ENCODE measurements at places on chromosomes 7 and 10.

DNA sequence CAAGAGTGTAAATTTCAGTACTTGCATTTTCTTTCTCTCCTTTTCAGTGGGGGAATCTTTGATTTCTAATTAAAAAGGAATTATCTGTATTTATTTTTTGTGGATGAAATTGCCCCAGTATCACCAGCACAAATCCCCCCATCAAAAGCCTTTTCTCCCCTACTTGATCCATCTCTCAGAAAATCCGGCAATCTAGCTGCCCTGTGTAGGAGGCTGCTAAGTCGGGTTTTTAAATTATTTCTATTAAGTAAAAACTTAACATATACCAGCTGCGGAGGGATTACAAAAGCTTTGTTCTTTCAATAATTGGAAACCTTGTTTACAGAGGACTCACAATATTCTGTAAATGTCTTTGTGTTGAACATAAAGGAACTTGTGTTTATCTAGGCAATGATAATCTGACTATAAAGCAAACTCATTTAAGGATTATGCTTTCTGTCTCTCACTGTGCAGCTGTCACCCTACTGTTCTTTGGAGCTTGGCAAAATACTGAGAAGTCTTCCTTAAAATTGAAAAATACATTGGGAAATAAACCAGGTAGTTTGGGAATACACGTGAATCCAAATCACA, 177.4 kb upstream of the PRR15 start:
- no peak for DNase-seq

DNA sequence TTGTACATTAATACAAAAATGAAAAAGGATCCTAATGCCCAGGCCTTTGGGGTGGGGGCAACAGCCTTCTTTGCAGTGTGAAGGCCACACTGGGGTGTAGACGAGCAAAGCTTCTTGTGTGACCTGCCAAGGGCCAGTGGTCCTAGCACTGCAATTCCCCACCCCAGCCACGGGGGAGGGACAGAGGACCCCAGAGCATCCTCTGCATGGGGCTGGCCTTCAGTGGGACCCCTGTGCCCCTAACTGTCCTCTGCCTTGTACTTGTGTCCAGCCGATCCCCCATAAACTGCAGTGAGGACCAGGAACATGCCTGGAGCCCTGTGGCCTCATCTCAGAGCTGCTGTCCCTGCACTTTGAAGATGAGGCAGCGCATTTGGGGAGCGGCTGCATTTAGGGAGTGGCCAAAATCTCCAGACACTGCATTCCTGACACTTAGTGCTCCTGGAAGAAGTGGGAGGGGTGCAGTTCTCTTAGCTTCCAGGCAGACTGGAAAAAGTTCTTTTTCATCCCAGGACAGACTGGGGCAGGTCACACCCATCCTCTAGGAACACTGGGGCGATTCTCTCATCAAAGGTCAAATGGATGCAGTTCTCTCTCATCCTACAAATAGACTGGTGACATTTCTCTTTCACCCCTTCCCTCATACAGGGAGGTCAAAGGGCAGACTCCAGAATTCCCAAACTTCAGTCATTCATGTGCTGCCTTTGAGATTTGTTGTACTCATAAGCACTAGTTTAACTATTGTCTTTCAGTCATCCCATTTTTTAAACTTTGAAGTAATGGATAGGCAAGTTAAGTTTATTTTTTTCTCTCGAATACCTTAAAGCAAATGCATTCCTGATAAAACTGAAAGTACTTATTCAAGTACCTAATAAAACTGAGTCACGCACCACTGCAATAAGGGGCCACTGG, 922 bp upstream of the MYO1G start:
- no peak for DNase-seq

DNA sequence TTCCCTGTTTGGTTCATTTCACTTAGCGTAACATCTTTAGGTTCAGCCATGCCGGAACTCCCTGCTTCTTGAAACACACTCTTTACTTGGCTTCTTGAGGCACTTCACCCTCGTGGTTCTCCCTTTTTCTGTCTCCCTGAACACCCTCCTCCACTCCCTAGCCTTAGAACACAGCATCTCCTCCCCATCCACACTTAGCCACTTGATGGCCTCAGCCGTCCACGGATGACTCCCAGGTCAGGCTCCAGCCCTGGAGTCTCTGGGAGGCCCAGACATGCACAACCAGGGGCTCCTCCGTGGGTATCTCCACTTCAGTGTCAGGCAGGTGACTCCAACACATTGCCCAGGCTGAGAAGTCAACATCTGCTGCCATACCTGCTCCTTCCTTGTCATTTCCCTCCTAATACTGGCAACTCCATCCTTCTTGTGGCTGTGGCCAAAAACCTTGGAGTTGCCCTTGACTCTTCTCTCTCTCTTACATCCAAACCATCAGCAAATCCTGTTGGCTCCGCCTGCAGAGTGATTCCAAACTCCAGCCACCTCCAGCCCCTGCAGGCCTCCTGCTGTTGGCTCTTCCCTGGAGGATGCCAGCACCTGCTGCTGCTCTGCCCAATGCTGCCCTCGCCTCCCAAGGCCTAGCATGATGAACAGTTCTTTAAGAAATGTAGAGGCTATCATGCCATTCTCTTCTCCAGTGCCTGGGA, 8.4 kb upstream of the INMT start:
- no peak for DNase-seq

- no peak for DNase-seq
Measured at GRCh38 chr7:43621729-43622448, 39.0 kb downstream of the STK17A start.

- DNase-seq, result no peak
Measured at GRCh38 chr7:24290004-24290641, 6.1 kb downstream of the NPY start.

GRCh38 chr7:93923942-93924341, 2.4 kb downstream of the GNG11 start:
- no peak for DNase-seq

- DNase-seq, result no peak
Measured at GRCh38 chr7:2728316-2729030, 40.5 kb downstream of the AMZ1 start.

DNA sequence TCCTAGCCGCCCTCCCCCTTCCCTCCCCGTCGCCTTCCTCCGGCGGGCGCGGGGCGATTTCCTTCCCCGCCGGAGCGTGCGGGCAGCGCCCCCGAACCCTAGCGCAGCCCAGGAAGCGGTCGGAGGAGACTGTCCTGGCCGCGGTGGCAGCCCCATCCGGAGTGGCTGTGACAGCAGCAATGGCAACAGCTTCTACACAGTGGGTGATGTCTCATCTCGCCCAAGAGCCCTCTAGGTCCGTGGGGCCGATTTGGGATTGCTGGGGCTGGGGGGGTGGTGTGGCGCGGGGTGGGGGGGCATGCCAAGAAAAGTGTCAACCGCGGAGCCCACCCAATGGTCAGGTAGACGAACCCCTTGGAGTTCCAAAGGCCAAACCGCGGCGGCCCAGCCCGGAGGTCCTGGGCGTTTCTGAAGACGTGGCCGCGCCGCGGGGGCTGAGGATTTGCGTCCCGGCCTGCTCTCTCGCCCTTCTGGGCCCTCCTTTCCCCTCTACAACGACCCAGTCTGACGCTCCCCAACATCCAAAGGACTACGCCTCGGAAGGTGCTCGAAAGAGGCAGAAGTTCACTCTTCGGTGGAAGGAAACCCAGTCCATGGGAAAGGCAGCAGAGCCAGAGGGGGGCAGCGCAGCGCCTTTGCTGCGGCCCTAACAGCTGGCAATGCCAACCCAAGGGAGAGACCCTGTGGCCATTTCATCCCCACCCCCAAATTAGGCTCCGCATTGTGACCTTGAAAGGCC, 603 bp upstream of the TWIST1 start:
- DNase-seq, result no peak

GRCh38 chr7:8418629-8419245, 14.7 kb upstream of the NXPH1 start:
- DNase-seq, result peak; percentile 18

DNA sequence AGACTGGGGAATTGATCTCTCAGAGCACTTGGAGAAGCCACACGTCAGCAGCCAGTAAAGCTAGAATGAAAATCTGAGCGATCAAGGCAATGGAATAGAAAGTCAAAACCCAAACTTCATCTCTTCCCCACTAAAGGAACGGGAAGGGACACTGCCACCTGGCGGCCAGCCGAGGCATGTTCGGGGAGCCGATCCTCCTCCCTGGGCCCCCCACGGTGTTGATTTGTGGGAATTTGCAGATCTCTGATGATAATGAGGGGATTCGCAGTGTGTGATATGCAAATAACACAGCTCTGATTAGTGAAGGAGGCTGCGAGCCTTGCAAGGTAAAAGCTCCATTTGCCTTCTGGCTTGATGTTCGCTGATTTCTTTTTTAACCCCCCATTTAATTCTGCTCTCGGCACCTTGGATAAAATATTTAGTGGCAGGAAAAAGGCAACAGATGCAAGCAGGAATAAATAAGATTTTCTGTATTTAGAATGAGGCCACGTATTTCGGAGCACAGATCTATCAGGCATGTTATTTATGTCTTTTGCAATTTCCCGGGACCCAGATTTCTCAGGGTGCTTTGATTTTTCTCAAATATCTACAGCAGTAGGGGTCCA, 258.6 kb downstream of the PAXIP1 start:
- DNase-seq, result no peak

DNA sequence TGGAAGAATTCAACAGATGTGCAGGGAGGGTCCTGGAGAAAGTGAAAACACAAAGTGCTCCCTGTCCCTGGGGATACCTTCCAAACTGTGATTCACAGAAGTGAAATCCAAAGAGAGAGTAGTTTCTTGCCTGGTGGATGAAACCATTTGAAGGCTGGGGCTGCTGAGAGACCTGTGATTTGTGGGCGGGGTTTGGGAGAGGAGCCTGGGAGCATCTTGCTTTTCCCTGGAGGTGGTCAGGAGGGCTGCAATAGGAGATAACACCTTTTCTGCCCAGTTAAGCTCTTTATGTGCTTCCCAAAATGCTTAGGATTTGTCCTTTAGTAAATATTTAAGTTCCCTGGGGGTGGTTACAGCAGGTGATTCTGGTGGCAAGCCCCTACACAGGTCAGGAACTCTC, 105.3 kb upstream of the TPK1 start:
- no peak for DNase-seq

DNA sequence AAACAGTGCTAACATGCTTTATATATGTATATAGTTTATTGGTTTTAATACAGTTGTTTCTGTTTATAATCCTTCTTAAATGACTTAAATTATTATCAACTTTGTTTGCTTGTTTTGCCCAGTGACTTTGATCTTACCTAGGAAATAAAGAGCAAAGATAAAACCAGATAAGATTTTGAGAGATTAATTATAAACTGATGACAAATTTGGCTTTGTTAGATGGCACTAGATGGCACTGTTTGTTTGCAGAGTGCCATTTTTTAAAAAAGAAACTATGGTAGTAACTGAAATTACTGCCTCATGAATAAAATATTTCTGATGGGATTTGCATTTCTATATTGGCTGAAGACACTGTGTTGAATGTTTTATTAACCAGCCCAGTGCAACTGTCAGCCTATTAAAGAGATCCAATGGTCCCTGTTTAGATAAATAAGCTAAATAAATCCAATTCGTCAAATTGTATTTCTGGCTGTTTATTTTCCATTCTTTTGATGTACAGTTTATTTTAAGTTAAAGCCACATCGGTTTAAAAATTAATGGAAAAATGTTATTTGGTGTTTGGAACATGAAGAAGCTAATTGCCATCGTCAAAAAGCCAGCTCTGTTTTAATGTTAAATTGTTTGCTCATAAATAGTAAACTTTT, 28.7 kb downstream of the VTI1A start:
- DNase-seq, result no peak

DNA sequence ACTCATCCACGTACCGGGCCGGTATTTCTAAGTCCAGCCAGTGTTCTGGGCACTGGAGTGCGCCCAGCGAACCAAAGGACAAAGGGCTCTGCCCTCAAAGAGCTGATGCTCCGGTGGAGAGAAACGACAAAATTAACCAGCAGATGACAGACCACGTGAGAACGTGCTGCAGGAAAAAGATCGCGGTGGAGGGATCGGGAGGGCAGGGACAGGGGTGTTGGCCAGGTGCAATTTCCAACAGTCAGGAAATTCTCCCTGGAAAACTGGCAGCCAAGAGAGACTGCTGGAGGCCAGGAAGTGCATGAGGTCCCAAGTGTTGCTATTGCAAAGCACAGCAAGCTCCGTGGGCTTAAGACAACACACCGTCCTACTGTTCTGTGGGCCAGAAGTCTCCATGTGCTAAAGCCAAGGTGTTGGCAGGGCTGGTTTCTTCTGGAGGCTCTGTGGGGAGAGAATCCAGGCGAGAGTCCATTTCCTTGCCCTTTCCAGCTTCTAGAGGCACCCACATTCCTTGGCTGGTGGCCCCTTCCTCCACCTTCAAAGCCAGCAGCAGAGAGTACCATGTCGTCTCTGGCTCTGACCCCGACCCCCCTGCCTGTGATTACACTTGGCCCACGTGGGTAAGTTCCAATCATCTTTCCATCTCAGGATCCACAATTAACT, 21.3 kb upstream of the AMZ1 start:
- DNase-seq, result no peak

DNA sequence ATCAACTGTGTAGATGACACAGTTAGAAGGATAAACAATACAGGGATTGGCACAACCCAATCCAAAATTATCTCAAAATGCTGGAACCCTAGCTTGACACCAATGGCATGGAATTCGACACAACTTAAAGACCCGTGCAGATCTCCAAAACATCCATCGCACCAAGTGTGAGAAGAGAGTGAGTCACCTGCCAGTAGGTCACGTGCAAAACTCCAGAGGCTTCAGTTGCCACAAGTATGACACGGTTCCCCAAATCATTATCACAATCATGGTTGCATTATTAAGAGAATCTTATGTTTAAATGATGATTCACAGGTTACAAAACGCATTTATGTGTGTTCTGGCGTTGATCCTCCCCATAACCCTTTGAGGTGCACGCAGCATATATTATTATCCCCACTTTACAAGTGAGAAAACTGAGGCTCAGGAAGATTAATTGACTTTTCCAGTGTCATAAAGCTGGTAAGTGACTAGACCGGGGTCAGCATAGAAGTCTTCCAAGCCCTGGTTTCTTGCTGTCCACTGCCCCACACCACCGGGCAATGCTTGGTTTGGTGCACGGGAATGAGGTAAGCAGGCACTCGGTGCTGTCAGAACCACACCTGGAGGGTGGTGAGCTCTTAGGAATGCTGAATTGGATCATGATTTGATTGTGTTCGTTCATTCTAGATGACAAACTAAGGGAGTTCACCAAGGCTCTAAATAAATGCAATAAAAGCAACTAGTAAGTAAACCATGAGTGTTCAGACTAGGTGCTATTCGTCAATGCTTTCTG, 23.6 kb upstream of the STK17A start:
- DNase-seq, result no peak

DNA sequence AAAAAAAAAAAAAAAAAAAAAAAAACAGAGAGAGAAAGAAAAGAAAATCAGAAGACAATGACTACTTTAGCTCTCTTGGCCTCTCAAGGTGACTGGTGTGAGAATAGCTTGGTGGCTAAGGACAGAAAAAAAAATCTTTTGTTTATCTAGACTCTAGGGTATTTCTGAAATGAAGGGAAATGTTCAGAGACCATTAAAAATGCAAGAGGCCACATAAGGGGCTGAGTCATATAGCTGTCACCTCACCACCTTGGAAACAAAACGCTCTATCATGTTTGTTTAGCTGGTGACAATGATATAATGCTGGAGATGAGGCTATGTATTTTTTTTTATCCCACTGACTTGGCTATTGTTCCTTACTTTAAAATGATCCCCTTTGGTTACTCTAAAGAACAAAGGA, 287.0 kb upstream of the CDC14C start:
- no peak for DNase-seq

GRCh38 chr7:155353256-155353897, 55.7 kb downstream of the INSIG1 start:
- no peak for DNase-seq
